Parietal lobe (tissue), 2 donors: ENCODE measurements at places on chromosomes 6 and 20. TPM values are rescaled to one million over a fixed set of nuclear protein-coding genes. Genes with fewer than 3 reads are reported as not detected.

SASH1 gene
- total RNA-seq: 27.2 TPM

PLN gene
- total RNA-seq: not detected

ITCH gene
- total RNA-seq: 78.3 TPM

SCRT2 gene
- total RNA-seq: 6.3 TPM

ALDH8A1 gene
- total RNA-seq: 13.1 TPM

OLIG3 gene
- not detected for total RNA-seq

PERP gene
- 0.94 TPM for total RNA-seq

LINC00237 gene
- total RNA-seq: 2.8 TPM

EMILIN3 gene
- total RNA-seq: 3.1 TPM

BANF2 gene
- total RNA-seq: not detected

TRDN gene
- not detected for total RNA-seq

MAP7 gene
- total RNA-seq: 9.4 TPM

SPEF1 gene
- 0.31 TPM for total RNA-seq

TJAP1 gene
- total RNA-seq: 6.9 TPM

GNMT gene
- total RNA-seq: 0.94 TPM

TRIM10 gene
- total RNA-seq: 0.31 TPM

SRXN1 gene
- 9.7 TPM for total RNA-seq

TSBP1 gene
- total RNA-seq: not detected

ZFP57 gene
- total RNA-seq: not detected

IPCEF1 gene
- 32.6 TPM for total RNA-seq

FERMT1 gene
- total RNA-seq: 2.8 TPM

CAGE1 gene
- total RNA-seq: not detected

RPP21 gene
- 28.8 TPM for total RNA-seq

GGT7 gene
- total RNA-seq: 26.9 TPM

INSM1 gene
- 20.3 TPM for total RNA-seq

ACTL10 gene
- 1.6 TPM for total RNA-seq

PRDM1 gene
- 2.5 TPM for total RNA-seq

ESR1 gene
- total RNA-seq: under 0.01 TPM

YTHDF1 gene
- 24.4 TPM for total RNA-seq

ZSCAN16 gene
- total RNA-seq: 24.4 TPM

HLA-DRA gene
- total RNA-seq: 2.2 TPM

PRR18 gene
- total RNA-seq: not detected

PFDN6 gene
- total RNA-seq: 18.5 TPM

ABHD16B gene
- not detected for total RNA-seq

ZSCAN23 gene
- 36.3 TPM for total RNA-seq

SPINT4 gene
- total RNA-seq: not detected

BPI gene
- not detected for total RNA-seq

COX7A2 gene
- 99.8 TPM for total RNA-seq

SIRPB1 gene
- 1.3 TPM for total RNA-seq

SAMD3 gene
- 15.3 TPM for total RNA-seq

SLC22A2 gene
- not detected for total RNA-seq

TREM1 gene
- not detected for total RNA-seq

CCDC167 gene
- 23.8 TPM for total RNA-seq

SIRPB2 gene
- 1.3 TPM for total RNA-seq

CTAGE9 gene
- not detected for total RNA-seq

LY6G6D gene
- not detected for total RNA-seq

SPATS1 gene
- not detected for total RNA-seq

RAET1G gene
- total RNA-seq: not detected

SALL4 gene
- total RNA-seq: 0.31 TPM

MUC22 gene
- total RNA-seq: not detected

NECAB3 gene
- 32.2 TPM for total RNA-seq

PTCHD4 gene
- 27.9 TPM for total RNA-seq

FAM83C gene
- total RNA-seq: not detected

MICB gene
- 0.31 TPM for total RNA-seq
